Transverse colon (tissue), 4 donors: ENCODE measurements at places on chromosomes 7 and 10. TPM values are rescaled to one million over a fixed set of nuclear protein-coding genes. Genes with fewer than 3 reads are reported as not detected.

DNA sequence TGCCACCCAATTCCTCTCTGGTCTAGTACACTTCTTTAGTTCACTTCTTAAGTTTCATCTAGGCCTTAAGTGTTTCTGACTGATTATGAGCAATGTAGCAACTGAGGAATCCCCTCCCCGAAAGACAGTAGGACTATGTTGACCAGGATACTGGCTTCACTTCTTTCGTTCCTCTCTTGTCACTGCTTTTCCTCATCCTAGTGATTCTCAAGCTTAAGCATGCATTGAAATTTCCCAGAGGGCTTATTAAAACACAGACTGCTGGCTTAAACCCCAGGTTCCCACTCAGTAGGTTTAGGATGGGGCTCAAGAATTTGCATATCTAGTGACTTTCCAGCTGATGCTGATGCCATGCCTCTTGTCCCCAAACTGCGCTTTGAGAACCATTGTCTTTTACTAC lies 164.6 kb upstream of the WNT16 start:
- H3K4me3 ChIP-seq = no peak overlapping the region
- H3K27me3 ChIP-seq = no peaks in the 10 kb centered on the region
- no peaks in the 10 kb centered on the region for H3K36me3 ChIP-seq
- DNase-seq = no peak

- no peak overlapping the region for H3K27ac ChIP-seq
- H3K4me3 ChIP-seq = no peak overlapping the region
- no peaks in the 10 kb centered on the region for H3K27me3 ChIP-seq
- no peak for DNase-seq
- H3K4me1 ChIP-seq = peaks cover 16% of the 10 kb centered on the region
Measured at GRCh38 chr10:44261296-44261695, 123.6 kb downstream of the CXCL12 start.

GRCh38 chr10:22570733-22571430 lies 143.5 kb downstream of the PIP4K2A start:
- no peak overlapping the region for H3K27ac ChIP-seq
- no peaks in the 10 kb centered on the region for H3K4me1 ChIP-seq
- no peak overlapping the region for H3K4me3 ChIP-seq
- no peaks in the 10 kb centered on the region for H3K36me3 ChIP-seq
- H3K27me3 ChIP-seq = no peaks in the 10 kb centered on the region

- DNase-seq = no peak
- no peak overlapping the region for H3K4me3 ChIP-seq
- H3K36me3 ChIP-seq = no peaks in the 10 kb centered on the region
- no peaks in the 10 kb centered on the region for H3K27me3 ChIP-seq
Measured at GRCh38 chr7:22937946-22938345, 76.0 kb downstream of the HYCC1 start.

GRCh38 chr7:1535701-1536454 lies 5.4 kb downstream of the MAFK start:
- DNase-seq = no peak
- peaks cover 53% of the 10 kb centered on the region for H3K4me1 ChIP-seq
- H3K27me3 ChIP-seq = no peaks in the 10 kb centered on the region
- no peak overlapping the region for H3K4me3 ChIP-seq

GRCh38 chr7:126931581-126931980 lies 321.2 kb downstream of the GRM8 start:
- no peak overlapping the region for H3K27ac ChIP-seq
- no peaks in the 10 kb centered on the region for H3K27me3 ChIP-seq
- H3K4me1 ChIP-seq = no peaks in the 10 kb centered on the region
- no peak for DNase-seq
- no peak overlapping the region for H3K4me3 ChIP-seq

DNA sequence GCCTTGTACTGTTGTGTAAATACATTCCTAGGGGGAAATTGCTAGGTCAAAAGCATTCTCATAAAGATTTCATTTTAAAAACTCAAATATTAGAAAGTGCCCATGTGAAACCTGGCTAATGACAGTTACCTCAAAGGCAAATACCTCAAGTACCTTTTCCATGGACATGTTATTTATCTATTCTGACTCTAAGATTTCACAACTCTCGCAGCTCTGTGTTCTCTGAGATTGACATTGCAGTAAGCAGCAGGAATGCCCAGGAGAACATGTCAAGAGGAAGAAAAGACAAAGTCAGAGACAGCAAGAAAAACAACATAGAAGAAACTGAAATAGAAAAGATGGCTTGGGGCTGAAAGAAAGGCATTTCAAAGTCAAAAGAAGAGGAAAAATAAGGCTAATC lies 187.4 kb downstream of the CYP26A1 start:
- H3K36me3 ChIP-seq = no peaks in the 10 kb centered on the region
- no peak overlapping the region for H3K27ac ChIP-seq
- H3K27me3 ChIP-seq = no peaks in the 10 kb centered on the region
- no peak overlapping the region for H3K4me3 ChIP-seq
- no peak for DNase-seq
- H3K4me1 ChIP-seq = no peaks in the 10 kb centered on the region

- H3K4me1 ChIP-seq = no peaks in the 10 kb centered on the region
- DNase-seq = no peak
- H3K4me3 ChIP-seq = no peak overlapping the region
- no peaks in the 10 kb centered on the region for H3K36me3 ChIP-seq
- no peak overlapping the region for H3K27ac ChIP-seq
Measured at GRCh38 chr10:80274396-80275134, 14.9 kb downstream of the MAT1A start.

The PNLIPRP3 gene
- not detected for total RNA-seq
